ENCODE measurements at places on chromosomes 3 and 15.

DNA sequence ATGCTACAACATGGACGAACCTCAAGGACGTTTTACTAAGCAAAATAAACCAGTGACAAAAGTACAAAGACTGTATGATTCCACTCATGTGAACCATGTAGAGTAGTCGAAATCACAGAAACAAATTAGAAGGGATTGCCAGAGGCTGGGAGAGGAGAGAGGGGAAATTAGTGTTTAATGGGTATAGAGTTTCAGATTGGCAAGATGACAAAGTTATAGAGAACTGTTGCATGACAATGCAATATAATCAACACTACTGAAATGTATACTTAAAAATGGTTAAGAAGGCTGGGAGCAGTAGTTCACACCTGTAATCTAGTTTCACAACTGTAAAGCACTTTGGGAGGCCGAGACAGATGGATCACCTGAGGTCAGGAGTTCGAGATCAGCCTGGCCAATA is 36.9 kb downstream of the PLS1 start:
- DNase-seq = no peak

- no peak for DNase-seq
Observed at GRCh38 chr15:57285386-57285785, 90.9 kb upstream of the CGNL1 start.

DNA sequence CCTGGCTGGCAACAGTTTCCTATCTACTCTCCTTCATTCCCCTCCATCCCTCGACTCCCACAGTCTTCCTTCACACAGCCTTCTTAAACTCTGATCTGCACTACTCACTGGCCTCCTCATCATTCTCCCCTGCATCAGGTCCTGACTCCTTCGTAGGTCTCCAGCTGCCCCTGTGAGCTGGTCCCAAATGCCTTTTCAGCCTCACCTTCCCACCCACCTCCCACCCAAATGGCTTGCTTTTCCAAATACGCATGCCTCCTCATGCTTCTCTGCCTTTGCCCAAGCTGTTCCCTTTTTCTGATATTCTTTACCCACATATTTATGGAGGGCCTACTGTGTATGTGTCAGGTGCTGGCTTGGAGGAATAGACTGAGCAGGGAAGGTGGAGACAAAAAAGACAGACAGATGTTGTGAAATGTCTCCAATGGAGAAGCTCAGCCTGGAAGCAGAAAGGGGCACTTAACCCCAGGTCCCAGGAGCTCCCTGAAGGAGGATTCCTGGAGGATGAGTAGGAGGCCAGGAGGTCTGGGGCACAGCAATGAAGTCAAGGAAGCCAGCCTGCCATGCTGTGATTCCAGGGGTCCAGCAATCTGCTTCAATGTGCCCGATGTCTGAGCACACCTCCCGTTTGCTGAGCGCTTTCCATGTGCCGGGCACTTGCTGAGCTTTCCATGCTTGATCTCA is 252.2 kb downstream of the SHQ1 start:
- DNase-seq = no peak

DNA sequence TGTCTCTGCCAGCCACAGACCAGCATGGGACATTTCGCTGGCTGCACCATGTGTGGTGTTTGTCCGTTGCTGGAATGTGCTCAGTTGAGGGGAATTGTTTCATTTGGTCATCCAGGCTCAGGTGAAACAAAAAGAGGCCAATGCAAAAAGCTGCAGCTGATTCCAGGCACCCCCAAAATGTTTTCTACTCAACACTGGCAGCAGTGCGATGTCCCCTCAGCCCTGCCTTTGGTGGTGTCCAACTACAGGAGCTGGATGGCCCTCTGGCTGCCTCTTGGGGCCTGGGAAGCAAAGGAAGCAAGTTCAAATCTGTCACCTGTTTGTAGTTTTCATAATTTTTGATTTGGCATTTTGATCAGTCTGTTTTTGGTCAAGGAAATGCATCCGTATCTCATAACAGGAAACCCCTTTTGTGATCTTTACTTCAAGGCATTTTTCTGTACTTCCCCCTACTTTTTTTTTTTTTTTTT is 141.8 kb downstream of the EEFSEC start:
- DNase-seq = peak; percentile 30

DNA sequence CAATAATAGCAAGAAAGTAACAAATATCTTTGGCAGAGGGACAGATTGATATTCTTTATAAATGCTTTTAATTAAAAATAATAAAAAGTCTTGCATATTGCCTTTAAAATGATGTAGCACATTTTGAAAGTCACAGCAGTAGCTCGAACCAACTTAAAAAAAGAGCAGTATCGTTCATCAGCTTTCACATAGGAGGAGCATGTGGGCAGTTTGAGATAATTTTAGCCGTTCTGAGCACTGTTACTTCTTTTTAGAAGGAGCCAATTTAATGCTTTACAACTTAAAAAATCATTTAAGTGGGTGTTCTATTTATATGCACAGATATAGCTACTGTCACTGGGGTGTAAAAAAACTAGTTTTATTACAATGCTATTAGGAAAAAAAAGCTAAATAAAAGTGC is 622.7 kb upstream of the GBE1 start:
- no peak for DNase-seq

GRCh38 chr3:185332026-185332735 is 30.8 kb upstream of the MAP3K13 start:
- no peak for DNase-seq

DNA sequence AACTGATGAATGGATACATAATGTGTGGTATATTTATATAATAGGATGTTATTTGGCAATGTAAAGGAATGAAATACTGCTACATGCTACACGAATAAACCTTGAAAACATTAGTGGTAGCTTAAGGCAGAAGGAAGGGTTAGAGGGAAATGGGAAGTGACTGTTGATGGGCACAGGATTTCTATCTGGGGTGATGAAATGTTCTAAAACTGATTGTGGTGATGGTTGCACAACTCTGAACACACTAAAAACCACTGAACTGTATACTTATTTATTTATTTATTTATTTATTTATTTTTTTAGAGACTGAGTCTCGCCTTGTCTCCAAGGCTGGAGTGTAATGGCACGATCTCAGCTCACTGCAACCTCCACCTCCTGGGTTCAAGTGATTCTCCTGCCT is 24.8 kb upstream of the SHISA5 start:
- DNase-seq = no peak

- no peak for DNase-seq
Observed at GRCh38 chr15:99909592-99910295, 176.5 kb upstream of the LYSMD4 start.

- no peak for DNase-seq
Observed at GRCh38 chr3:63095-63765, 133.3 kb upstream of the CHL1 start.

- no peak for DNase-seq
Observed at GRCh38 chr15:90979582-90979981, 14.8 kb downstream of the PRC1 start.

- no peak for DNase-seq
Observed at GRCh38 chr15:67883234-67883773, 43.5 kb upstream of the RNU6-1 start.

DNA sequence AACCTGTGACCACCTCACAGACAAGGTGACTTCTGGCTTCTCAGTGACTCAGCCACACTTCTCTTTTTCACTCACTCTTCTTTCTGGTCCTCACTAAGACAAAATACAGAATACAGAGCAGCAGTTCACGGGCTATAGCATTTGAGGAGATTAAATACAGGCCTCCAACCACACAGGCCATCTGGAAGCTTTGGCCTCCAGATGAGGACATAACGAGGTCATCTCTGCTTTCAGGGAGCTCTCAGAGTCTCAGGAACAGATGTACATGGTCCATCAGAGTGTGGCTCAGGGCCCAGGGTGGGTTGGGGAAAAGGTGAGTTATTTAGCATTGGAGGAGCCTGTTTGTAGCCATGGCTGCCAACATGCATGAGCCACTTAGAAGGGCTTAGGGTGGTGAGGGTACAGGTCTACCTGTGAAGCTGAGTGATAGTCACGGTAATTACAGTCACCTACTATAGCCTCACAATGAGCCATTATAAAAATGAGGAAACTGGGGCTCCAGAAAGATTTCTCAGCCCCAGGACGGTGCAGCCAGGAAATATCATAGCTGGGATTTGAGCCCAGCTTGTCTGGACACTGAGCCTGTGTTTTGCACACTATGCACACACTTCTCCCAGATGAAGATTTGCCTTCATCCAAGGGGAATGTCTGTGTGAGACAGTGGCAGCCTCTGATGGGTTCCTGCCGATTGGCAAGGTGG is 159.8 kb upstream of the CTDSPL start:
- DNase-seq = no peak

- peak; percentile 68 for DNase-seq
Observed at GRCh38 chr3:48739955-48740823, 23.2 kb upstream of the IP6K2 start.

- DNase-seq = no peak
Observed at GRCh38 chr15:71485094-71485693, 325.2 kb upstream of the NR2E3 start.

- DNase-seq = peak; percentile 93
Observed at GRCh38 chr15:52679232-52680040, at the start of gene ATOSA. ATOSA (minus strand) TSS chr15:52679388; CDS start chr15:52678021, 1,367 bp downstream.

GRCh38 chr15:55248895-55249294 is 40.7 kb downstream of the RAB27A start:
- no peak for DNase-seq

GRCh38 chr3:129304962-129305222 is 26.2 kb downstream of the HMCES start:
- DNase-seq = no peak

- peak; percentile 42 for DNase-seq
Observed at GRCh38 chr3:19947549-19948225, 790 bp downstream of the RAB5A start.

DNA sequence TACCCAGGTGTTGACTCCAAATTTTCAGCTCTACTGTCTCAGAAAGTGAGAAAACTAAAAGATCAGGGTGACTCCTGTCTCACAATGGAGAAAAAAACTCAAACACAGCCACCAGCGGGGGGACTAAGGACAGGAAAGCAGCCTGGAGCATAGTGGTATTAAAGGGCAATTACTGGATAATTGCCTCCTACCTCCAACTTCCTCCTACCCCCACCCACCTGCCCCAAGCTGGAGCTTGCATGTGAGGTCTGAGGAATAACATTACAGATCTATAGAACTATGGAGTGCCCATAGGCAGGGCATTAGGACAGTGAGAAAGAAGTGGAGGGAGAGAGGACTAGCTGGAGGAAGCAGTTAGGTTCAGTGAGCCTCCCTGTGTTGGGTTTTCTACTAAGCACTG is 2.7 kb upstream of the PCCB start:
- peak; percentile 21 for DNase-seq

DNA sequence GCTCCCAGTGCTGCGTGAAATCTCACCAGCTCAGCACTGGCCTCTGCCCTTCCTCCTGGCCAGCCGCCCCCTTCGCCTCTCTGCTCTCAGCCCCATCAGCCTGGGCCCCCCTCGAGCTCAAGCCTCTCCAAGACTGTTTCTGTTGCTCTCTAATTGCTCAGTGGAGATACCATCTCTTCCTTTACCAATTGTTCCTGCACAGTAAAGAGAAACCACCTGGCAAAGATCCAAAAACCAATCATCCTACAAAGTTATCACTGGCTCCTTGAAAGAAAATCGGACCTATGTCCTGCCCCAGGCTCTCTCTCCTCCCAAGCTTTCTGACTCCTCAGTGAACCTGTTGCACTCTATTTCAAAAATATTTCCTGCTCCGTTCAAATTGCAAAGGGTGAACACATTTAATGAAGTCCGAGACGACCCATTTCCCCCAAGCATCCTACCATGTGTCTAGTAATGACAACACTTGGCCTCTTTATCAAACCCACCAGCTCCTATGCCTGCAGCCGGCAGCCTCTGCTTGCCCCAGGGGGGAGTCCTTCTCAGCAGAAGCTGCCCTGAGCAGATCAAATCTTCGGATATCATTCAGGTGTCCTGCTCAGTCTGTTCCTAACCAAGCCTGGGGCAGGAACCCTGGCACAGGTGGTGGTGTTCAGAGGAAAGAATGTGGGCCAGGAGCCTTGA is 53.7 kb upstream of the FAM174B start:
- DNase-seq = no peak

- no peak for DNase-seq
Observed at GRCh38 chr3:170603770-170604510, 18.1 kb upstream of the SLC7A14 start.

- DNase-seq = no peak
Observed at GRCh38 chr15:28909958-28910500, 24.3 kb downstream of the APBA2 start.

- no peak for DNase-seq
Observed at GRCh38 chr15:39583596-39584265, 2.9 kb downstream of the THBS1 start.

- DNase-seq = no peak
Observed at GRCh38 chr15:74306781-74307217, 60.6 kb downstream of the CYP11A1 start.

DNA sequence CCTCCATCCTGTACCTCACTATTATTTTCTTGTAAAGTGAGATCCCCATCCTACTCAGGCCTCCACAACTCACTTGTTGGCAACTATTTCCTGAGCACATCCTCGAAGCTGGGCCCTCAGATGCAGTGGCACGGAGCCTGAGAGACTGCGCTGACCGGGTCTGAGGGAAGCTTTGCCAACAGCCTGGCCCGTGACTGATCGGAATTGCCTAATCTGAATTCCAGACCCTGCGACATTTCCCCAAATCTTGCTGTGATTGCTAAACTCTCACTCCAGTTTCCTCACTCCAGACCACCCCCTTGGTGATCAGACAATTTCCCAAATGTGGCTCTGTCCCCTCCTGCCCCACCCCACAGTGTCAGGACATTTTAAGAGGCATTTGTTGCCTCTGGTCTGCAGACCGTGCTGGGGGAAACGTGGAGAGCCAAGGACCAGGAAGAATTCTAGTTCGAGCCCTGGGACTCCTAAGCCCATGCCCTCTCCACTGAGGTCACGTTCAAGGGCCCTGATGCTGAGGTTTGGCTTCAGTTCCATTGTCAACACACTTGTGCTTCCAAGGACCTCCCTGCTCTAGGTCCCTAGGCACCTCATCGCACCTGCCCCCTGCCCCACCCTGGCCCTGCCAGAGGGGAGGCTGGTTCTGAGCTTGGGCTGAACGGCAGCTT is 22.8 kb downstream of the KLHL25 start:
- no peak for DNase-seq

- DNase-seq = no peak
Observed at GRCh38 chr3:60594025-60594424, 657.2 kb downstream of the FHIT start.

GRCh38 chr3:138289701-138290100 is 40.0 kb downstream of the NME9 start:
- no peak for DNase-seq

DNA sequence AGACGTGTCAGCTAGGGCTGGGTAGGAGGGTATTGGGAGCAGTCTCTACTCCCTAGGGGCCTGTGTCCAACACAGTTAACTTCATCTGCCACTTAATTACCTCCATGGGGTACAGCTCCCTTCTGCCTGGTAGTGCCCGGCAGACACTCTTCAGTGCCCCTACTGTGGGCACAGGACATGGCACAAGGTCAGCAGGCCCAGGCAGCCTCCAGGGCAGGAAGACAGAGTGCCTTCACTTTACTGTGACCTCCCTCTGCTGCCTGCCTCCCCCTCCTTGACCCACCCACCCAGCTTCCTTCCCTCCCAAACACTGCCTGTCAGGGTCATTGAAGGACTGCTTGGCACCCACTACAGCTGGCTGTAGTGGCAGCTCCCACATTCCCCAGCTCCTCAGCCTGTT is 6.5 kb upstream of the GRM2 start:
- DNase-seq = no peak

GRCh38 chr3:195877136-195877715 is 31.1 kb downstream of the TNK2 start:
- DNase-seq = no peak
